ENCODE measurements at places on chromosomes 3 and 15.
A peak's percentile ranks its signal among the peaks of the same experiment; 100 is the strongest.

DNA sequence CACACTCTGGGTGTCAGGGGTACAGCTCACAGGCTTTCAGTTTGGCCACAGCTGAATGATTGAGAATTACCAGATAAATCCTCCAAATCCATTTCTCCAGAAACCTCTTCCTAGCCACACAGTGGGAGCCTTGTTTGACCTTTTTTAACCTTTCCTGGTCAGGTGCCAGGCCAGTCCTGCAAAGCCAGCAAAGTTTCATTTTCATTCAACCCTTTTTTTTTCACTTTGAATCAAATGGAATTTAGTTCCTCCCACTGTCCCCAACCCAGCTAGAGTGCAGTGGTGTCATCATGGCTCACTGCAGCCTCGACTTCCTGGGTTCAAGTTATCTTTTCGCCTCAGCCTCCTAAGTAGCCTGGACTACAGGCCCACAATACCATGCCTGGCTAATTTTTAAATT, 67.8 kb downstream of the NSUN3 start:
- DNase-seq: no peak

GRCh38 chr3:98779541-98780335, 16.6 kb downstream of the ST3GAL6 start:
- DNase-seq: no peak

GRCh38 chr15:63165166-63165859, 8.0 kb upstream of the RPS27L start:
- no peak for DNase-seq

- DNase-seq: no peak
These were observed 329.4 kb upstream of the CTNNB1 start for GRCh38 chr3:40869939-40870338.

DNA sequence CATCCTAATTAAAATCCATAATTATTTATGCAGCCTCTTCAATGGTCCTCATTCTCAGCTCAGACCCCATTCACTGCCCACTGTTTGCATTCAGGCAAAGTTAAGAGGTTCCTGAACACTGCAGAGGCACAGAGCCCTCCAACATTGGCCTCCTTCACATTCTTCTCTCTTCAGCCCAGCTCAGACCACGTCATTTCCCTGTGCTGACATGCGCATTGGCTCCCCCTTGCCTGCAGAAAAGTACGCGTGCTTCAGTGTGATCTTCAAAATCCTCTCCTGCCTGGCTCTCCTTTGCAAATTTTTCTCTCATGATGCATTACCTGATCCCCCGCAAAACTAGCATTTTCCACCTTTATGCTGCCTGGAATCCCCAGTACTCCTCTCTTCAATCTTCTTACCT, 552.3 kb downstream of the NTRK3 start:
- no peak for DNase-seq

GRCh38 chr3:181549266-181549665, 162.5 kb upstream of the SOX2 start:
- no peak for DNase-seq

DNA sequence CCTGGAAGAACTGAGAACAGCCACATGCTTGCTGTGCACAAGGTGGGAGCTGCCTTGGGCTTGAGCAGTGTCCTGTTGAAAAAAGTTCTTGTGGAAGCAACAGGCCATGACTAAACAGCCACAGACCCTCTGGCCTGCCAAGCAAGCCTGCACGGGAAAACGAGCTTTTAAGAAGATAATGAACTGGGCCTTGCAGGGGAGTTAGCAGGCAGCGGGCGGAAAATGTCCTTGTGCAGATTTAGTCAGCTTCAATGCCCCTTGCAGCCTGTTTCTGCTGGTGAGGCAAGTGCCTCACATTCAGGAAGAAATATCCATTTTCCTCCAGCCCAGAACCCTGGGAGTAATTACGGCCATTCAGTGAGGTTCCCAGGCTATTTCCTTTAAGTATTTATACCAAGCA, 126.2 kb upstream of the KLHL25 start:
- no peak for DNase-seq

GRCh38 chr3:152785051-152785450, 49.9 kb upstream of the P2RY1 start:
- no peak for DNase-seq

GRCh38 chr3:156675830-156676767, 1.7 kb downstream of the TIPARP start:
- no peak for DNase-seq

DNA sequence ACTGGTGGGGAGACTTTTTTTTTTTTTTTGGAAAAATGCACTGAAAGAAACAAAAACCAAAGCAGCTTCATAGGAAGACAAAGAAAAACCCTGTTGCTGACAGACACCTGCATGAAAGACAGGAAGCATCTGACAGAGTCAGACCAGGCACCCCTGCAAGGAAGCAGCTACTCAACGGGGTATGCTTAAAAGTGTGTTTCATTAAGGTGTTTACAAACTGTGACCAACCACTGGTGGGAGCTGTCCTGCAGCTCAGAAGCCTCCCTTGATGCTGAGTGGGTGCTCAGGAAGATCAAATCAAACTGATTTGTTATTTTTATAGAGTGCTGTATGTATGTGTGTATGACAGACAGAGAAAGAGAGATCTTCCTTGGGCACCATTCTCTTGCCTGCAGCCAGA, 34.7 kb upstream of the AGBL1 start:
- DNase-seq: no peak

DNA sequence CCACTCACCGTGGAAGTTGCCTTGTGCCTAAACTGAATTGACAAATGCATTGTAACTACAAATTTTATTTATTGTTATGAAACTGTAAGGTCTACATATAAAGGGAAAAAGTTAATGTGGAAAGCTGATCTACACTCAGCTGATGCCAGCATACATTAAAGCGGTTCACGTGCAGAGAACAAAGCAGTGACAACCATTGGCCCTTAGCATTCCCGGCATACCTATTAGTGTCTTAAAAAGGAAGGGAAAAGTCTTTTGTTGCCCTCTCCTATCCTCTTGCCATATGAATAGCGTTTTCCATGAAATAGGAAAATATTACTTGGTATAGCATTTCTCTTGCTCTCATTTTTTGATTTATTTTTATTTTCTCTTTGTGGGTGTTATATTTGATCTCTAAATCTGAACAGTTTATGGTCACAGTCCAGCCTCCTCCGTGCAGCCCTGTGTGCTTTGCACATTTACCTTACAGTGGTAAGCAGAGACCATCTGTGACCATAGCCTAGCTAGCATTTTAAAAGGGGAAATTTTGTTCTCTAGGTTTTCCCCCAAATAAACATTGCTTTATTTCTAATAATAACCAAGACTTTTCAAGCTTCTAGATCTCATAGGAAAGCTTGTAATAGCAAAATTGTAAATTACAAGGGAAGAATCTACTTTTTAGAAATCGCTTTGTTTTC, 89.7 kb upstream of the CGNL1 start:
- no peak for DNase-seq

GRCh38 chr3:123169492-123169929, 32.2 kb upstream of the SEC22A start:
- DNase-seq: no peak

DNA sequence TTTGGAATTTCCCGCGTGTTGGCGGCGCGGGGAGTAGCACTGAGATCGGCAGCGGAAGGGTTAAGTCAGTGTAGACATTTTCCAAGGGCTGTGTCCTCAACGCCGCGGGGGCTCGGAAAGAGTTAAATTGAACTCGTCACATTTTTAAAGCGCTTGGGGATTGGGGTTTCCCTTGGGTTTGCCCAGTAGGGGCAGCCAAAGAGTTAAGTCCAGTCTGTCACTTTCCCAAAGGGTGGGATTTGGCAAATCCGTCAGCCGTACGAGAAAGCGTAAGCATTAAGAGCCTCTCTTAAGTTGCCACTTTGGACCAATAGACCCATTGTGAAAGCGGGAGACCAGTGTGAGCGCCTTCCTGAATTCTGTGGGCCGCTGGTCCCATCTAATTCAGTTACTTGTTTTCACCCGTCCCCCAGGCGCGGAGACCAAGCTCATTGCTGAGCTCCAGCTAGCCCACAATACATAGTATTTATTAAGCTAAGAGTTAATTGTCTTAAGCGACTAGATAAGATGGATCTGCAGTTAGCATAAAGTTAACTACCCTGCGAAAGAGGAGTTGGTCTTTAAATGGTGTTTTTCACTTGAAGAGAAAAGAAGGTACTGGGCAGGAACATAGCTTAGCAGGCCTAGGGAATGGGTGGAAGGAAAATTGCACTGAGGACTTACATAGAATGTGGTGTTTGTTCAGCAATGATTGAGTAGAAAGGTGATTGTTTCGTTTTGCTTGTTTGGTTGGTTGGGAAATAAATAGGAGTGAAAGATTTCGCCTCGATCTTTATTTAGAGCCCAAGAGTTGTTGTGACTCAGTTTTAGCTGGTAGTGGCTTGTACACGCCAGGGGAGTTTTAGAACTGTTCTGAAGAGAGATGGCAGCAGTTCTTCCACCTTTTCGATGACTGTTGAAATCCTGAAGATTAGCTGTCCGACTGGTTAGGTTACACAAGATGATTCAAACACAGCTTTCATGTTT, 932 bp downstream of the ARL8B start:
- DNase-seq: peak; percentile 8

GRCh38 chr15:59654046-59654445, 3.3 kb downstream of the GTF2A2 start:
- no peak for DNase-seq

- DNase-seq: no peak
These were observed 37.0 kb downstream of the ROPN1B start for GRCh38 chr3:126005951-126006350.

DNA sequence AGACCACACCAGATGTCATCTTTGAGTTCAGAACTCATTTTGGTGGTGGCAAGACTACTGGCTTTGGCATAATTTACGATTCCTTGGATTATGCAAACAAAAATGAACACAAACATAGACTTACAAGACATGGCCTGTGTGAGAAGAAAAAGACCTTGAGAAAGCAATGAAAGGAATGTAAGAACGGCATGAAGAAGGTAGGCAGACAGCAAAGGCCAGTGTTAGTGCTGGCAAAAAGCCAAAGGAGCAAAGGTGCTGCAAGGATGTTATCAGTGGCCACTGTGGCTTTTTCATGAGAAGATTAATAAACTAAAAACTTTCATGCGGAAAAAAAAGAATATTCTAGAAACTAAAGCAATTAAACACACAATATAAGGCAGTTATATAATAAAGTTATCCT, 21.9 kb downstream of the AAGAB start:
- DNase-seq: no peak

DNA sequence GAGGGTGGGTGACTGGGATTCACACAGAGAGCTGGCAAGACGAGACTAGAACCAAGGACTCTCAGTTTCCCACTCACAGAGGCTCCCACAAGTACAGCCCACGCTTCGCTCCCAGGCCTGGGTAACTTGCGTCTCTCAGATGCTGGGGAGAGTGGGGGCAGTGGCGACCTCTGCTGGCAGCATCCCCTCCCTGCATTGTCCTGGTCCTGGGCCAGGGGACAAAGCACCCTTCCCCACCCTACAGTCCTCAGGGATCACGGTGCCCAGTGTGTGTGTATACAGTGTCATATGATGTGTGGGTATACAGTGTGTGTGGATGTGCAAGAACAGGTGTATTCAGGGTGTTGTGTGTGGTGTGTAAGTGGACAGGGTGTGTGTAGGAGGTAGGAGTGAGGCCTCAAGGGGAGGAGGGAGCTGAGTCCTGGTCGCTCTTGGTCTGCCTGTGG, 12.8 kb downstream of the VILL start:
- DNase-seq: peak; percentile 54

DNA sequence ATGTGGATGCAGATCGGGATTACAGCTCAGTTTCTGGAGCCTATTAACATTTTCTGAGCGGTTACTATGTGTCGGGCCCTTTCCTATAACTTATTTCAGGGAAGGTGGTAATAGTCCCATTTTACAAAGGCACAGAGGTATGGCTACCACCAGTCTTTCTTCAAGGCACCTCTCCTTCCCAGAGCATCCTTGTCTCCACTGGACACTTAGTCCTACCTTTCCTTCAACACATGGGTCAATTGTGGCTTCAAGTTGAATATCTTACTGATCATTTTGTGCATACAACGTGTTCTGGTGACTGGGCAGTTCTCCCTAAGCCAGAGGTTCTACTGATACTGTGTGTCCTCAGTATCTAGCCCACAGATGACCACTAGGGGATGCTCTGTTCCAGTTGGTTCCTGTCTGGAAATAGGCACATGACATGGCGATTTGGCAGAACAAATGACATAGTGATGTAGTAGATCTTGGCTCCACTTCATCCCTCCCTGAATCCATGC, 60.7 kb upstream of the CMTM8 start:
- DNase-seq: peak; percentile 11

GRCh38 chr3:195071916-195072820, 198.8 kb downstream of the XXYLT1 start:
- DNase-seq: no peak

DNA sequence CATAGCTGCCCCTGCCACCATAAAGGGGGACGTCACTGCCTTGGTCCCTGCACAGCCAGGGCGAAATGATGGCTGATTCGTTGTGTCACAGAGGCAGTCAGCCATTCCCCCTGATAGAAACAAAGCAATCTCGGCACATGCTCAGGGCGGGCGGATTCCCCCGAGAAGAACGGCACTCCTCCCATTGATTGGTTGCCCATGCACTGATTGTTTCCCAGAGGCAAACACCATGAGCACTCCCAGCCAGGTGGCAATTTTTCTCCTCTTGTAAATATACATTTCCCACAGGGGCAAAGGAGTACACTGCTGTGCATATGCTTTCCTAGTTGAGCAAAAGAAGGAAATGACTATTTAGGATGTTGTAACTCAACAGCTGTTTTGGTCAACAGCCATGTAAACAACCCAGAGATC, 56.5 kb downstream of the KY start:
- DNase-seq: no peak

- DNase-seq: peak; percentile 19
These were observed 748 bp downstream of the MRPS25 start for GRCh38 chr3:15064299-15064834.

DNA sequence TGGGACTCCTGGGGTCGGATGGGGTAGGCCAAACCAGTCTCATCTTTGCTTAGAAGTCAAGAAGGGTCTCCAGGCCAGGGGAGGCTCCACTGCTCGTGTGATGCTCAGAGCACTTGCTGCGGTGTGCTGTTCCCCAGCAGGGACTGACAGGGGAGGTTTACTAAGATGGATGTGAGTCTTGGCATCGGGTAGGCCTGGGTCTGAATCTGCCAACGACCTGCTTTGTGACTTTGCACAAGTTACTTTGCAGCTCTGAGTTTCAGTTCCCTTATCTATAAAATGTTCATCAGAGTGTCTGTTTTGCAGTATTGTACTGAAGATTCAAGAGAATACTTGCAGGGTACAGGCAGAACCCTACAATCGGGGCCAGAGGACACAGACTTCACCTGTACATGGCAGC, 17.3 kb upstream of the CDCP1 start:
- no peak for DNase-seq

All from stimulated activated CD4-positive, alpha-beta T cell treated with anti-CD3 and anti-CD28 coated beads, Interleukin-12 subunit alpha, Interleukin-12 subunit beta, amount 100 ng/mL, for 4 hours (primary cell).